ENCODE measurements at places on chromosomes 2 and 18. TPM values are rescaled to one million over a fixed set of nuclear protein-coding genes. Genes with fewer than 3 reads are reported as not detected.

The INSIG2 gene
- polyA plus RNA-seq, result 30.0 TPM

The ADGRF3 gene
- 0.73 TPM for polyA plus RNA-seq

The TMEM247 gene
- polyA plus RNA-seq, result not detected

- no peak for DNase-seq
- H3K4me1 ChIP-seq, result no peaks in the 10 kb centered on the region
- no peak overlapping the region for H3K4me3 ChIP-seq
- no peaks in the 10 kb centered on the region for H3K36me3 ChIP-seq
- no peaks in the 10 kb centered on the region for H3K27me3 ChIP-seq
These were observed 256.0 kb downstream of the DCDC2C start for GRCh38 chr2:3959372-3959771.

GRCh38 chr2:42875880-42876279, 83.5 kb upstream of the HAAO start:
- H3K4me1 ChIP-seq, result peaks cover 7% of the 10 kb centered on the region
- H3K27me3 ChIP-seq, result no peaks in the 10 kb centered on the region
- no peak for DNase-seq
- peak overlapping the region; percentile 60 for H3K27ac ChIP-seq

DNA sequence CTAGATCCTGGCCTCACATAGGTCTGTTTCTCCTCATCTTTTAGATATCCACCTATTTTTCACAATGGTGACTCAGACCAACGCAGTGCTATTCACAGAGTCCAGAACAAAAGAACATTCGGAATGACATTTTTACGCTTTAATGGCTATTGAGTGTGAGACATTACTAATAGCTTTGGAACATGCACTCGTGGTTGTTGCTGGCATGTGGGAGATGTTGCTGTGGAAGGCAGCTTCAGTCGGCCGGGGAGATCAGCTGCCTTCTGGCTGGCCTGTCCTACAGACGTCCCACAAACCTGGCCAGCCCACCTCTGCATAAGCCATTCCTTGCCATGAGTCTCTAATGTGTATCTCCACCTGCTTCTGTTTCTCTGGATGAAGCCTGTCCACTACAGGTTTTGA, 3.4 kb downstream of the MBP start:
- peak overlapping the region; percentile 74 for H3K27ac ChIP-seq
- peaks cover 28% of the 10 kb centered on the region for H3K4me1 ChIP-seq
- no peak overlapping the region for H3K4me3 ChIP-seq
- peak; percentile 48 for DNase-seq
- no peaks in the 10 kb centered on the region for H3K36me3 ChIP-seq

DNA sequence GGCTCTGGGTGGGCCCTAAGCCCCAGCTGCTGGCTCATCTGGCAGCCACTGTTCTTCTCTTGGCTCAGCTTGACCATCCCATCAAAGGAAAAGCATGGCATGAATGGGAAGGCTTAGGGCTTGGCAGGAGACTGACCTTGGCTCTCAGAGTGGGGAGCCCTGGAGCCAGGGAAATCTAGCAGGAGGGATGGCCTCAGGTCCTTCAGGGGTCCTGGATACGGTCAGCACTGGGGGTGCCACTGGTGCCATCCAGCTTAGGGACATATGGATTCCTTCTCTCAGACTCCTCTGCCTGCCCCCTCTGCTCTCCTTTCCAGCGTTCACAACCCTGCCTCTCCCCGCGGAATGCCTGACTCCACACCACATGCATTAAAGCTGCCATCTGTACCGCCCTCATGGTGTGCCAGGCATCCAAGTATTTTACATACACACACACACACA, 165.5 kb upstream of the HAAO start:
- H3K4me3 ChIP-seq, result no peak overlapping the region
- peaks cover 67% of the 10 kb centered on the region for H3K4me1 ChIP-seq
- H3K36me3 ChIP-seq, result no peaks in the 10 kb centered on the region
- DNase-seq, result no peak
- H3K27me3 ChIP-seq, result no peaks in the 10 kb centered on the region
- H3K27ac ChIP-seq, result peak overlapping the region; percentile 79

GRCh38 chr2:181959508-181959907, 26.1 kb upstream of the PPP1R1C start:
- H3K27ac ChIP-seq, result no peak overlapping the region
- DNase-seq, result no peak
- no peak overlapping the region for H3K4me3 ChIP-seq
- H3K4me1 ChIP-seq, result no peaks in the 10 kb centered on the region
- H3K36me3 ChIP-seq, result no peaks in the 10 kb centered on the region

DNA sequence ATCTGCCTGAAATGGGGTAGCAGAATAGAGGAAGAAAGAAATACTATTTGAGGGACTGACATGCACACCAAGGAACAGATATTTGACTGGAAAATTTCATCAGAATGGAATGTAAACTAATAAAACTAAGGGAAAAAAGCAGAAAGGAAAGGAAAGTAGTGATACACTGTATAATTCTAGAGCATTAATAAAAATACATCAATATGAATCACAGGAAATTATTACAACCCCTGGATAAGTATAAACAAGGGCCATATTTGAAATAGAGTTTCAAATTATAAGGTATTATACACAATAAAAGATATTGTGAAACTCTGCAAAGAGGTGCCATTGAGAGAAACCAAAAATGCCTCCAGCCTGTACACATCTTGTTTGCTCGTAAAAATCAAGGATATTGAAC, 149.6 kb downstream of the ICOS start:
- no peak for DNase-seq
- no peak overlapping the region for H3K4me3 ChIP-seq
- H3K27ac ChIP-seq, result no peak overlapping the region
- H3K27me3 ChIP-seq, result peaks cover 4% of the 10 kb centered on the region

DNA sequence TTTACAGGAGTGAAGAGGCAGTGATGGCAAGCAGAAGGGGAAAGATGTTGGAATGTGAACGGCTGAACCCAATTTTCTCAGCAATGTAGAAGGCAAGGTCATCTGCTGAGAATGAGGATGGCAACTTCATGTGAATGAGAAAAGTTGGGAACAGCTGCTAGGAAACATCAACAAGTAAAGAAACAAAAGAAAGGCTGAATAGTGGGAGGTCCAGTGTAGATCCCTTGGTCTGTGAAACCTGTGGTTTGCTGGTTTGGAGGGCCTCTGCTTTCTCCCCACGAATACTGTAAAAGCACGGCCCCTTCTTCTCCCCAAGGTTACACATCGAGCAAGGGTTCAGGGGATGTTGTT, 27.4 kb downstream of the MARCHF4 start:
- no peaks in the 10 kb centered on the region for H3K36me3 ChIP-seq
- peaks cover 28% of the 10 kb centered on the region for H3K27me3 ChIP-seq
- no peak overlapping the region for H3K4me3 ChIP-seq
- DNase-seq, result no peak

DNA sequence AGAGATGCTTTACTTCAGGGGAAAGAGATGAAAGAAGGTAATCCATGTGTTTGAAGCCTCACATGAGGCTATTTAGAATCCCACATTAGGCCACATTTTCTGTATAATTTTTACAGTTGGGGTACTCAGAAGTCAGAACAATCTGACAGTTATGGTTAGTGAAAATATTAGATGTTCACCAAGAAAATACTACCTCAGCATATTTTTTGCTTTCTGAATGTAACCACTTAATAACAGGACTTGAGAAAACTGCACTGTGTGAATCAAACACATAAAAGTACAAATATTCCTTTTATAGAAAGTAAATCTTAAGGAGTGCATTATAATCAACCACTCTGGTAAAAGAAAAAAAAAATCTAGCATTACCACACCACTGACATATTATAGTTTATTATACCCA, 169.3 kb downstream of the SATB2 start:
- DNase-seq, result no peak
- H3K27me3 ChIP-seq, result no peaks in the 10 kb centered on the region
